ENCODE measurements at places on chromosomes 4 and X.

DNA sequence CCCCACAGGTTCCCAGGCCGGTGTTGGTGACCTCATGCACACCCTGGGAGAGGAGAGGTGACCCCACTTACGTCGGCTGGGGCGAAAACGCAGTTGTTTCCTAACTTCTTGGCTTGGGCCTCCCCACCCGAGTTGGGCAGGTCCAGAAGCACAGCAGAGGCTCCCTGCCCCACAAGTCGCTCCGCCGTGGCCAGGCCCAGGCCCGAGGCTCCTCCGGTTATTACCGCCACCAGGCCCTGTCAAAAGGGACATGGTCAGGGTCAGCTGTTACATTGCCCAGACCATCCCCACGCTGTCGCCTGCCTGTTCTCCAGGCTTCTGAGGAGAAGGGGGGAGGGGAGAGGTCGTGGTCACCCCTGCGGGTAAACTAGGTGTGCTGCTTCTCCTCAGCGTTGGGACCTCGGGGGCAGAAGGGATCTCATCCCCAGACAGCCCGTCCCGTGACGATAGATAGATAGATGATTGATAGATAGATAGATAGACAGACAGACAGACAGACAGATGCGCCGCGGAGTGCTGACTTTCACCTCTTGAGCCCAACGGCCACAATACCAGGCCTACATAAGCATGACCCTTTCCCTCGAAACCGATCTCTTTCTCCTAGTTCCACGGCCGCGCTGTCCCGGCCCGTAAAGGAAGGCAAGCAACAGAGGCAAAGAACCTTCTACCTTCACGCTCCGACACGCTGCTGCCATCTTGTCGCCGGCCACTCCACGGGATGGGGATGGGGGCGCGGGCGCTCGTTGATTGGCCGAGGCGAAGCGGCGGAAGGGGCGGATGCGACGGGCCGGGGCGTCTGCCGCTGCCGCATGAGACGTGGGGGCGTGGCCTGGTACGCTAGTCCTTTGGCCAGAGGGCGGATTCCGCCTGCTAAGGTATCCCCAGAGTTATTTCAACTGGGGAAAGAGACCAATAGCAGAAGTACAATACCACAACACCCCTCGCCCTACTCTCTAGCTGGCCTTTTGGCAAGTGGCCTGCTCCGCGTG is at the start of gene HSD17B10:
HSD17B10 (minus strand) TSS at position 720 of the 989 bp plus-strand sequence; CDS start at position 695, 25 bp downstream.
- peak; percentile 2 for DNase-seq

DNA sequence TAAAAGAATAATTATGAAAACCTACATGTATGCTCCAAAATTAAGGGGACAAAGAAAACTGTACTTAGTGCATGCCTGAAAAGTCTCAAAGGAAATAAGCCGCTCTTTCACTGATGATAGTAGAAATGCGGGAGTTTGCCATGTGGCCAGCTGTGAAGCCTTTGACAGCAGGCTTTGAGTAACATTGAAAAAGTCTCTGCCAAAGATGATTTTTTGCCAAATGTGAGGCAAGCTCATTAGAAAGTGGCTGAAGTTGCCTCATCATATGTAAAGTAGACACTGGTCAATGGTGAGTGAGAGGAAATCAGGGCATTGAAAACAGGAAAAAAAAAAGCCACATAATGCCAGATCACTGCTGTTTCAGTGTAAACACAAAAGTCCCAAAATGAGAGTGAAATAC is 2360.1 kb downstream of the PCDH7 start:
- DNase-seq = no peak

DNA sequence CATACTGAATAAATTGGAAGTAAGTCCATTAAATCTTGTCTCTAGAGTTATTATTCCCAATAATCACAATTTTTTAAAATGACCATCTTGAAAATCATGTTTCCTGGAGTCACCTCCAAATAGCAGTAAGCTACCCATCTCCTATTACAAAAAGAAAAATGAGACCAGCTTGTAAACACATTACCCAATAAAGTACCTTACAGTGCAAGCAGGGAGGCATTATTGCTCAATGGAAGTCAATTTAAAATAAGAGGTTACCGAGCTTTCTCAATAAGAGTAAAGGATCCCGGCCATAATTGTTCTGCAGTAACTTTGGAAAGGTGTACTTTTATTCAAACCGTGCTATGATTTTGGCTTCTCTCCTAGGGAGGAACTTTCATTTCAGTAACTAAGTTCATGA is 78.0 kb downstream of the DMD start:
- DNase-seq = no peak

GRCh38 chrX:150032742-150033141 is 94.5 kb upstream of the EOLA2 start:
- DNase-seq = no peak

DNA sequence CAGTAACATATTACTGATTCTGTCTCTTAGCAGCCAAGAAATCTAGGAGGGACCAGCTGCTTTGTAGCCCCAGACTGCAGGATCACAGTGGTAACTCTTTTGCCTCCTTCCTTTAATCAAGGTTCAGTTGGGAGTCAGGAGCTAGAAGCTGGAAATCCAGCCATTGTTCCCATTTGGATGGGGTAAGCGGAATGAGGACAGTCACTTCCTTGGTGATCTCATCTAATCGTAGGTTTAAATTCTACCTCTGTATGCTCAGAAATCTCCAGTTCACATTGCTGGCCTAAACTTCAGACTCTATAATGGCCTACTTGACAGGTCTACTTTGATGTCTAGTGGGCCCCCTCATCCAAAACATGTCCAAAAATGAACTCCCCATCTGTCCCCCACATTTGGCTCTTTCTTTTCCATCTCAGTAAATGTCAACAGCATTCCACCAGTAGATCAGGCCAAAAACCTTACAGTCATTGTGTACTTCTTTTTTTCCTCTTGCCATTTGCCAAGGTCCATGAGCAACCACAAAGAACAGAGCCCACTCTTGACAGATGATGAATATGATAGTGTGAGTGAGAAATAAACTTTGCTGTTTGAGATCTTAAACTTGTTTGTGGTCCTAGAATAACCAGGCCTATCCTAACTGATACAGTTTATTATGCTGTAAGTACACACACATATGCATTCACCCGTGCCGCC is 40.1 kb downstream of the WWC2 start:
- no peak for DNase-seq

DNA sequence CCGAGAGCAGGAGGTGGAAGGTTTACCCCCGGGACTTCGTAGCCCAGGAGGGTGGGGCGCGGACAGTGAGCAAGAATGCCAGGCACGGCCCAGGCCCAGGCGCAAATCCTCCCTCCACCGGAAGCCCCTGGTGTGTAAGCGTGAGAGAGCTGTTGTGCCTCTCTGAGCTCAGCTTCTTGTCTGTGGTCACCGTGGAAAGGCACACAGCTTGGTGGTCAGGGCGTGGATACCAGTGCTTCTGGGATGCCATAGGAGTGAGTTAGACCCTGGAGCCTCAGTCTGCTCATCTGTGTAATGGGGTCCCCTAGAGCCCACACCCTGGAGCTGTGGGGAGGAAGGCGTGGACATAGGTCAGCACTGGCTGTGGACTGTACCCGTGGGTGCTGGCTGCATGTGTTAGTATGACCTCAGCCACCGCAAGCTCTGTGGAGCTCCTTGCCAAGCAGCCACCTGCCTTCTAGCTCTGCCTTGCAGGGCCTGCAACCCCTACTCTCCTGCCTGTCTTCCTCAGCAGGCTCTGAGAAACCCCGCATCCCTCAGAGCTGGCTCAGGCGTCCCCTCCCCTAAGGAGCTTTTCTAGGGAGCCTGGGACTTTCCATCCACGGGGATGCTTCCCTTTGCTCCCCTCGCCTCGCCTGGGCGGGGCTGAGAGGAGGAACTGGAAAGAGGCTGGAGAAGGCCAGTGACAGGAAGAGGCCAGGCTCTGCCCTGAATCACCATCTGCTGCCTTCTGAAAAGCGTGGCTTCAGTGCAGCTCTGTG is 28.0 kb upstream of the AFAP1 start:
- DNase-seq = no peak

- DNase-seq = no peak
These were observed 171.9 kb downstream of the MAGEB5 start for GRCh38 chrX:26387906-26388305.

DNA sequence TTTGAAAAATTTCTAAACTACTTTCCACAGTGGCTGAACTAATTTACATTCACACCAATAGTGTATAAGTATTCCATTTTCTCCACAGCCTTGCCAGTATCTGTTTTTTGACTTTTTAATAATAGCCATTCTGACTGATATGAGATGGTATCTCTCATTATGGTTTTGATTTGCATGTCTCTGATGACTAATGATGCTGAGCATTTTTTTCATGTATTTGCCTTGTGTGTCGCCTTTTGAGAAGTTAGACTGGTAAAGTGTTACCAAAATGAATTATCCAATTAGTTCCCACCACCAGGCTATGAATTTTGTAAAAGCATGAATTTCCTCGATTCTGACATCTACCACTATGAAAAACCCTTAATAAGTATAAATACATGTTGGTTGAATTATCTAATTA is 242.2 kb upstream of the GK2 start:
- DNase-seq = no peak

DNA sequence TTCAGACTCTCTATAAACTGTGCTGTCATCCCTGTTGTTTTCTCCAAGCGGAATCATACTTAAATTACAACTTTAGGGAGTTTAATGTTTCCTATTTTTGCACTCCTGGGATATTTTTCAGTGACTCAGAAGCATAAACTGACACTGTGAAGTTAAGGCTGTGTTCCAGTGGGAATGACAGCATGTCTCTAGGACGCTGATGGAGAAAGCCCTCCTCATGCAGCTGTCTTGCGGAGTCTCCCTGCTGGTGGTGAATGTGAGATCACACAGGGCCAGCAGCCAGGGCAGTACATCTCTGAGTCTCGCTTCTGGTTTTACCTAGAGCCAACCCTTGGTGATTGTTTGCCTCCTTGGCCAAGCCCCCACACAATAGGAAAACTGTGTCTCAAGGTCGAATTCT is 53.3 kb downstream of the NFKB1 start:
- DNase-seq = no peak

DNA sequence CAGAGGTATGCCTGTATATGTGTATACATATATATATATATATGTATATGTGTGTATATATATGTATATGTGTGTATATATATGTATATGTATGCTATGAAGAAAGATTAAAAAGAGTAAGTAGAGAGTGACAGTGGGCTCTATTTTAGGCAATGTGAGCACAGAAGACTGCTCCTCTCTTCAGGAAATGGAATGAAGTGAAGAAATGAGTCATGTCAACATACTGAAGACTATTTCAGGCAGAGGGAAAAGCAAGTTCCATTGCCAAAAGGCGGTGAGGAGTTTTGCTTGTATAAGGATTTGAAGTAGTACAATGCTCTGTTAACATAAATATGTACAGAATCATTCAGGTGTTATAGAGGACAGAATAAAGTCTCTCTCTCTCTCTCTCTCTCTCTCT is 773.2 kb upstream of the FTHL17 start:
- no peak for DNase-seq

DNA sequence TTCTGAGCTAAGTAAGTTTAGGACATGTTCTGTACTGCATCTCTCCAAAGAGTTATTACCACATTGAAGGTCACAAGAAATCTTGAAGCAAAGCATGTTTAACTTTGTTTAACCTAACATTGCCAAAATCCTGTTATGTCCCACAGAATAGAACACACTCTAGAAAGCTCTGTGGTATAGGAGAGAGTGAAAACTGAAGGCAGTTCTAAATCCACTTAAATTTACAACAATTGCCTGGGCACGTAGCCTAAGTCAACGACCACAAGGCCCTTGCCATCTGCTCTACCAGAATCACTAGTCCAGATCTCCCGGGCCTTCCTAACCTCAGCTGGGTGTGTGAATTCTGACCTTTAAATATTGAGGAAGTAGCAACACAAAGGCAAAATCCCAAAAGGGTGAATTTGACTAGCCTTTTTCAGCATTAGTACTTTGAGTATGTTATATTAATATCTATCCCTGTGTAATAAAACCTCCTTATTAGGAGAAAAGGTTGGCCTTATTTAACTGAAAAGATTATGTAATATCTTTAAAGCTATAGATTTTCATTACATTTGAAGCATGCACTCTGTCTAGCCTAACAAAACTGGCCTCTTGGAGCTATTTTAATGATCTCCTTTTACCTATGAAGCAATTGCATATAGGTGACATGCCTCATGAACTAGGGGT is 4.5 kb upstream of the MAML3 start:
- no peak for DNase-seq

DNA sequence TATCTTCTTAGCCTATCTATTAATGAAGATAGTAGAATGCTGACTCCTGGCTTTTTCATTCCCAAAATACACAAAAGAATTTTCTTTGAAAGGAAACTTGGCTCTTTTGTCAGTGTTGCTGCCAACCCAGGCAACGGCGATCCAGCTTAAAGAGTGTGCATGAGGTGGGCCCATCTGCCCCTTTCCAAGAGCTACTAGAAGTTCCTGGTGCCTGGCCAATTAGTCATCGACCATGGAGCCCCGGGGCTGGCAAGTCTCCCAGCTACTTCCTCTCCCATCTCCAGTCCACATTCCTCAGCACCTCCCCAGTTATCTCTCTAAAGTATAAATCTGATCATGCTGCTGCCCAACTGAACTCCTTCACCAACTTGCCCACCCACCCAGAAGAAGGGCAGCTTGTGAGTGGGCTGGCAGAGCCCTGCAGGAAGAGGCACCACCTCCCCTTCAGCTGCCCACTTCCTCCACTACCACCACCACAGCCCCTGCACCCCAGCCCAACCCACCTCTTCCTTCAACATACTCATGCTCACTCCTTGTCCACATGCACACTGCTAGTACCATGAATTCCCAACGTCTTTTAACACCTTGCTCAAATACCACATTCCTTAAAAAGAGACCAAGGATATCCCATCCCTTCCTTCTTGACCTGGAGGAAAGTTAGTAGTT is 158.2 kb upstream of the MAP3K15 start:
- DNase-seq = no peak

DNA sequence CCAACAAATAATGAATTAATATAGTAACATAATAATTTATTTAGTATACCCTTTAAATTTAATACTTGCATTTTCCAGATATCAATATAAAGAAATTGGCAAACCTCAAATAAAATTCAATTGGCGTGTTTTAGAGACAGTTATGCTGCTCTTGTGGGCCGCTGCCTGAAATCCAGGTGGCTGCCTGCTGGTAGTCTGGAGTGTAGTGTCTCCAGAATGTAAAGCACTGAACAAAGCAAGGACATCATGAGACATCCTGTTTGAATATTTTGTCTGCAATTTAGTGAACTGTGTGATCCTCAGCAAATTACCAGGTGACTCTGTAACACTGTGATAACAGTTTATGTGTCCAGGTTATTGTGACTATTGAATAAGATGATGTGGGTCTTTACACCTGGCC is 29.9 kb downstream of the ZFP42 start:
- no peak for DNase-seq

Data from cortex of kidney (tissue), 1 donor.